ENCODE measurements at places on chromosomes 12 and 14. TPM values are rescaled to one million over a fixed set of nuclear protein-coding genes. Genes with fewer than 3 reads are reported as not detected.
A peak's percentile ranks its signal among the peaks of the same experiment; 100 is the strongest.

- DNase-seq = no peak
- no peaks in the 10 kb centered on the region for H3K27me3 ChIP-seq
- H3K36me3 ChIP-seq = no peaks in the 10 kb centered on the region
- no peak overlapping the region for H3K27ac ChIP-seq
- no peak overlapping the region for H3K4me3 ChIP-seq
- H3K4me1 ChIP-seq = no peaks in the 10 kb centered on the region
Observed at GRCh38 chr12:87054226-87054625, 798.0 kb upstream of the MGAT4C start.

- no peak for DNase-seq
- peaks cover 72% of the 10 kb centered on the region for H3K4me1 ChIP-seq
- H3K27ac ChIP-seq = peak overlapping the region; percentile 57
- H3K36me3 ChIP-seq = no peaks in the 10 kb centered on the region
- no peak overlapping the region for H3K4me3 ChIP-seq
Observed at GRCh38 chr14:59305836-59306555, 117.5 kb downstream of the DAAM1 start.

DNA sequence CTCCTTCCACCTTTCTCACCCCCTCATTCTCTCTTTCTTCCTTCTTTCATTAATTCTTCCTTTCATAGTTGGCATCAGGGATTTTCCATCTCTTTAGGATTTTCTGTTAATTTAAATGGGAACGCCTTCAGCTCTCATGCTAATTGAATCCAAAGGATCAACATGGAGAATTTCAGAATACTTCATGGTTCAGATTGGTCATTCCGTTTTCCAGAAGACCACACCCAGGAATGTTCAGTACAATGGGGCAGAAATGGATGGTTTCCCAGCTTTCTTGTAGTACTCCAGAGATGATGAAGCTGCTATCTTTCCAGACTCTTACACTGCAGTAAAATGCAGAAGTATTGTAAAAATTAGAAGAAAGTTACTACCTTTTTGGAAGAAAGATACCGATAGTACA lies 440.0 kb downstream of the DAD1 start:
- H3K27ac ChIP-seq = no peak overlapping the region
- H3K36me3 ChIP-seq = no peaks in the 10 kb centered on the region
- no peak overlapping the region for H3K4me3 ChIP-seq
- DNase-seq = no peak

DNA sequence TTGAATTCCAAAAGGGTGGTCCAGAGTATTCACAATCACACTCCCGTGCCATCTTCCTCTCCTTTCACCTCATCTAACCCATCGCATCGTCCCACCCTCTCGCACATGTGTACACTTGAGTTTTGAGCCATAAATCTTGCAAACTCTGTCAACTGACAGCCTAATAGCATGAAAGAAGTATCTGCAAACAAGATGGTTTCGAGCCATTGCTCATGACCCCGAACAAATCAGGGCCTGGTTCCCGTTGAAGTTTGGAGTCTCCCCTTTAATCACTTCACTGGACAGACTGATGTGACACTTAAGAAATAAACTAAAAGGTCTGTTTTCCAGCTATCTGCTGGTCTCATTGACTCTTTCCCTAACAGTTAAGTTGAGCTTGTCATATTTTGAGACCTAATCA lies 223.6 kb upstream of the SOX5 start:
- no peak overlapping the region for H3K4me3 ChIP-seq
- no peak for DNase-seq
- H3K27ac ChIP-seq = no peak overlapping the region

Gene TSPAN19
- not detected for total RNA-seq

All from sigmoid colon (tissue), 7 donors.